ENCODE measurements at places on chromosomes 2 and 18. TPM values are rescaled to one million over a fixed set of nuclear protein-coding genes. Genes with fewer than 3 reads are reported as not detected.

The KLHL30 gene
- 0.55 TPM for total RNA-seq

The CCDC141 gene
- 0.85 TPM for total RNA-seq

The GYPC gene
- 237 TPM for total RNA-seq

The PIEZO2 gene
- total RNA-seq: 2.4 TPM

DNA sequence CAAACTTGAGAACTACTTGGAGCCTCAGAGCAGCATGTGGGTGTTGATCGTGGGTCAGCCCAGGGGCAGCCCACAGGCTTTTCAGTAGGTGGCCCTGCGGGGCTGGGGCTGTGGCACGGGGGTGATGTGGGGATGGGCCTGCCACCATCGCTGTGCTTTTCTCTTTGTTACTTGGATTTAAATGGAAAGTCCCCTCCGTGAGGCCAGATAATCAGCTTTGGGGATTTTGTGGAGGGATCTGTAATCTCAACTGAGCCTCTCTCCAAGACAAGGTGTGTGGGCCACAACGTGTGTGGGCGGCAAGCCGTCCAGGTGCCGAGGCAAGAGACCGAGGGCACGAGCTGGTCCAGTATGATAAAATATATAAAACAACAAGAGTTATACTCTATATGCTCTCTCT lies 16.7 kb downstream of the COLEC11 start:
- peak; percentile 46 for ATAC-seq

DNA sequence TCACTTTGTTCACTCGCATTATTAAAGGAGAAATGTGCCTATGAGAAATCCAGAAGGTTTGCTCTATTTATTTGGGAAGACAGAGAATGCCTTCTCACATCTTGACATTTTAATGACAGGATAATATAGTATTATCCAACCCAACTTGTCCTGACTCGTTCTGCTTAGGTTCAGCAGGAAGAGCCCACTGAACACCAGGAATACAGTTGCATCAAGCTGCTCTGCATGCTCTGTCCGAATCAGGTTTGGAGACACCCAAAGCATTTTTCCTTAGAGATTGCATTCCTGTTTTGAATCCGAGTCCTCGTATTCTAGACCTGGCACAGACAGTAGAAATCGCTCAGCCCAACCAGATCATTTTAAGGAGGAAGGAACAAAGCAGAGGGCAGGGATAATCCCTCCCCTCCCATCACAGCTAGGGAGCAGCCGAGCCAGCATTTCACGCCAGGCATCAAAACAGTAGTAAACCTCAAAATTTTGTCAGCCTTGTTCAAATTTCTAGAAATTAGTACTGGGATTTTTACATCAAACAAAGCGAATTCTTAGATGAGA lies 837.4 kb upstream of the ID2 start:
- no peak for ATAC-seq

GRCh38 chr2:160408173-160408958 lies 85.2 kb downstream of the RBMS1 start:
- ATAC-seq: no peak

DNA sequence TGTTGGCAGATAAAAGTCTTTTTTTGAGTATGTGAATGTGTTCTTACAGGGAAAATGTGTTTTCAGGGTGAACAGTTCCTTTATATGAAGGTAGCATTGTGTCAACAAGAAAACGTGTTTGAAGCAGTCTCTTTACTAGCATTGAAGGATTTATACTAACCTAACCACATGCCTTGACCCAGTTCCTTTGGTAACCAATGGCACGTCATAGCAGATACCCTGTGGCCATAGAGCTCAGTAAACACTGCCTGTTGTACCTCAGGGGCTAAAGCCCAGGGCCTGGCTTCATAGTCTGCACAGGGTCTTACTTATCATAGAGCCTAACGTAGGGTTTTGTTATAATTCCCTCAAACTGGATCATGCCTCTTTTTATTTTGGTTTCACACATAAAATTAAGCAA lies 32.1 kb upstream of the NFU1 start:
- ATAC-seq: no peak

- no peak for ATAC-seq
Observed at GRCh38 chr2:231391981-231392380, 3.5 kb upstream of the B3GNT7 start.
